Lung (tissue), 17 donors: ENCODE measurements at places on chromosomes 5 and 9. TPM values are rescaled to one million over a fixed set of nuclear protein-coding genes. Genes with fewer than 3 reads are reported as not detected.
A peak's percentile ranks its signal among the peaks of the same experiment; 100 is the strongest.

DNA sequence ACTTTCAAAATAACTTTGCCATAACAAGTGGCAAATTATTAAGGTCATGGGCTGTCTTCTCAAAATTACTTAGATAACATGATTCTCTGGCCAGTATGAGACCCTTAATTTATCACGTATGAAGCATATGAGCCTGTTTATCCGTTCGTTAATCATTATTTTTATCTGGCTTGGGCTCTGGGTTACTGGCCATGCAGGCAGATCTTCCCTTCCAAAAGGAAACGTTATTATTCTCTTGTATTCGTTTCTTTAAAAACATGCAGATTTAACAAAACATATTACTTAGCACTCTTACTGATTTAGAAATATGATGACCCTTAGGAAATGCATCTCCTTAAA, 148.6 kb downstream of the DOCK8 start:
- no peaks in the 10 kb centered on the region for H3K27me3 ChIP-seq
- H3K27ac ChIP-seq = no peak overlapping the region
- no peak for DNase-seq

The ASTN2 gene
- total RNA-seq = 5.0 TPM

DNA sequence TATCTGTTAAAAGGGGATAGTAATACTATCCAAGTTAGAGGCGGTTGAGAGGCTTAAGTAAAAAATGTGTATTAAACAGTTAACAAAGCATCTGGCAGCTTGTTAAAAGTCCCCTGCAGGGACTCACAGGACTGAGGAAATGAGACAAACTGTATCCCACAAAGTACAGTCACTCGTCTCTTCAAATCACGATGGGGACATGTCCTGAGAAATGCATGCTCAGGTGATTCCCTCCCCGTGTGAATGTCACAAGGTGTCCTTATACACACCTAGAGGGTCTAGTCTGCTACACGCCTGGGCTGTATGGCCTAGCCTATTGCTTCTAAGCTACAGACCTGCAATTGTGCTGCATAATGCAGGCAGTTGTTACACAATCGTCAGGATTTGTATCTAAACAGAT, 237.0 kb downstream of the IRX2 start:
- H3K27ac ChIP-seq = no peak overlapping the region
- H3K36me3 ChIP-seq = no peaks in the 10 kb centered on the region
- H3K4me1 ChIP-seq = no peaks in the 10 kb centered on the region
- no peaks in the 10 kb centered on the region for H3K27me3 ChIP-seq
- peak; percentile 20 for DNase-seq

The CSNK1A1 gene
- total RNA-seq = 299 TPM

- H3K27ac ChIP-seq = no peak overlapping the region
- no peak overlapping the region for H3K4me3 ChIP-seq
- H3K36me3 ChIP-seq = no peaks in the 10 kb centered on the region
- peaks cover 41% of the 10 kb centered on the region for H3K27me3 ChIP-seq
- peaks cover 6% of the 10 kb centered on the region for H3K4me1 ChIP-seq
- peak; percentile 56 for DNase-seq
Measured at GRCh38 chr9:136133191-136133958, 14.7 kb upstream of the TMEM250 start.

The ANKRD34B gene
- 0.34 TPM for total RNA-seq

GRCh38 chr5:128528637-128529255, 9.3 kb downstream of the FBN2 start:
- no peak overlapping the region for H3K27ac ChIP-seq
- DNase-seq = no peak
- H3K4me3 ChIP-seq = no peak overlapping the region
- peaks cover 8% of the 10 kb centered on the region for H3K36me3 ChIP-seq
- H3K4me1 ChIP-seq = no peaks in the 10 kb centered on the region

DNA sequence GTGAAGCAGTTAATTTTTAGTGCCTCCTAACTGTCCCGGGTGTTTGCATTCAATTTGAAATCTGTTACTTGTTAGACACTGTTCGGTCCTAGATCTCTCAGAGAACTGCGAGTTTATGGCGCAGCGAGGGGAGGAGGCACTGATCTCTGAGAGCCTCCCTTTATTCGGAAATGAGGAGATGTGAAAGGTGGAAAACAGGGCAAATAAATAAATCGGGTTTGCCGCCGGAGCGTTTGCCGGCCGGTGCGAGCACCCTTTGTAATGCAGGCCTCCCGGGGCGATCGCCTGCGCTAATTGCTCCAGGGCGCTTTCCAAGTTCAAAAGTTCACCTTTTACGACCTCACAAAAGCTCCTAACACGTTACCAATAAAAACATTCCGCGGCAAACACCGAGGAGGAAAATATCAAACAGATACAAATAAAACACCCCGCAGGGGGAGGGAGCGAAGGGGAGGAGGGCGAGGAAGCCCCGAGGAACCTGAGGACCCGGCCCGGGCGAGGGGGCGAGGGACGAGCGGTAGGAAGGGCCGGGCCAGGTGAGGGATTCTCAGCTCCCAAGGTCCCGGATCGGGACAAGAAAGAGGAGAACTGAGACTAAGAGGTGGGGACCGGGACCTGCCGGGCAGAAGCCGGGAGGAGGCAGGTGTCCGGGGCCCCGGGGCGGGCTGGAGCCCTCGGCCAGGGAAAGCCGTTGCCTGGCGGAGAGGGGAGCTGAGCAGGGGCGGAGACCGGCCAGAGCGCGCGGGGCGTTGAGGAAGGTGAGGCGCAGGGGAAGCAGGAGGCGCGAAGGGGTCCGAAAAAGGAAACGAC, 1.4 kb downstream of the NR6A1 start:
- peaks cover 47% of the 10 kb centered on the region for H3K27me3 ChIP-seq
- no peak overlapping the region for H3K27ac ChIP-seq
- no peaks in the 10 kb centered on the region for H3K36me3 ChIP-seq
- peak overlapping the region; percentile 37 for H3K4me3 ChIP-seq
- peak; percentile 65 for DNase-seq
- H3K4me1 ChIP-seq = peaks cover 5% of the 10 kb centered on the region

The PCDHB5 gene
- total RNA-seq = 8.1 TPM

GRCh38 chr5:139410993-139411828, 7.3 kb upstream of the SPATA24 start:
- no peak for DNase-seq
- H3K4me3 ChIP-seq = no peak overlapping the region
- H3K4me1 ChIP-seq = peaks cover 5% of the 10 kb centered on the region
- peaks cover 7% of the 10 kb centered on the region for H3K36me3 ChIP-seq
- H3K27ac ChIP-seq = no peak overlapping the region
- no peaks in the 10 kb centered on the region for H3K27me3 ChIP-seq

GRCh38 chr5:39426051-39426745, 1.4 kb upstream of the DAB2 start:
- no peaks in the 10 kb centered on the region for H3K36me3 ChIP-seq
- H3K27me3 ChIP-seq = no peaks in the 10 kb centered on the region
- H3K4me3 ChIP-seq = no peak overlapping the region

The IFNE gene
- total RNA-seq = not detected

- H3K36me3 ChIP-seq = no peaks in the 10 kb centered on the region
- H3K4me3 ChIP-seq = no peak overlapping the region
- no peak for DNase-seq
- H3K4me1 ChIP-seq = peaks cover 4% of the 10 kb centered on the region
Measured at GRCh38 chr9:70581214-70581954, 166.9 kb upstream of the KLF9 start.

The PRDM9 gene
- total RNA-seq = not detected

DNA sequence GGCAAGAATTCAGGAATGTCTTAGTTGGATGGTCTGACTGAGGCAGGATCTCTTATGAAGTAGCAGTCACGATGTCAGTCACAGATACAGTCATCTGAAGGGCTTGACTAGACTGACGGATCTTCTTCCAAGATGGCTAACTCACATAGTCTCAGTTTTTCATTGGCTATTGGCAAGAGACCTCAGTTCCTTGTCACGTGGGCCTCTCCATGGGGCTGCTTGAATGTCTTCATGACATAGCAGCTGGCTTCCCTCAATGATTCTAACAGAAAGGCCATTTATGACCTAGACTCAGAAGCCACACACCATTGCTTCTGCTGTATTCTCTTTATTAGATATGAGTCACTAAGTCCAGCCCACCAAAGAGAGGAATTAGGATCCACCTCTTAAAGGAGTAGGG, 4.7 kb downstream of the APC start:
- H3K4me1 ChIP-seq = peaks cover 1% of the 10 kb centered on the region
- DNase-seq = no peak
- no peaks in the 10 kb centered on the region for H3K36me3 ChIP-seq
- H3K27me3 ChIP-seq = no peaks in the 10 kb centered on the region
